Pancreas (tissue), 10 donors: ENCODE measurements at places on chromosomes 11 and 22. TPM values are rescaled to one million over a fixed set of nuclear protein-coding genes. Genes with fewer than 3 reads are reported as not detected.
A peak's percentile ranks its signal among the peaks of the same experiment; 100 is the strongest.

DNA sequence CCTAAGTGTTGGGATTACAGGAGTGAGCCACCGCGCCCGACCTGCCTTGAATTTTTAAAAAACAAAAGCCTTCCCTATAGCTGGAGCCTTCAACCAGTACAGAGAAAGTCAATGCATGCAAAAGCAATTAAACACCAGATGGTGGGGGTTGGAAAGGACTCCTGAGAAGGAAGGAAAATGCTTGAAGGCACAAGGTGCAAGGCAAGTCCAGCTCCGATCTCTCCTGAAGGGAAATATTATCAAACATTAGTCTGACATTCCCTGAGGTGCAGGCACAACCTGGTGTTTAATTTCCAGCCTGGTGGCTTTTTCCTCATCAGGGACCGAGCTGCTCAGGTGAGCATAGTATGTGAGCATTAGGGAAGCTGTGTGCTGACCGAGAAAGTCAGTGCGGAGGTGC is 12.9 kb upstream of the RAPSN start:
- peaks cover 9% of the 10 kb centered on the region for H3K4me1 ChIP-seq
- no peak overlapping the region for H3K27ac ChIP-seq
- no peaks in the 10 kb centered on the region for H3K27me3 ChIP-seq
- no peak overlapping the region for H3K4me3 ChIP-seq
- DNase-seq: no peak
- H3K36me3 ChIP-seq: no peaks in the 10 kb centered on the region

Gene OR10S1
- not detected for polyA plus RNA-seq

Gene ADAMTS15
- polyA plus RNA-seq: 0.63 TPM

- peaks cover 13% of the 10 kb centered on the region for H3K36me3 ChIP-seq
- peak overlapping the region; percentile 92 for H3K27ac ChIP-seq
- peak; percentile 70 for DNase-seq
- H3K4me1 ChIP-seq: peaks cover 8% of the 10 kb centered on the region
- no peaks in the 10 kb centered on the region for H3K27me3 ChIP-seq
Measured at GRCh38 chr11:65663639-65664200, 1.0 kb upstream of the RELA start.

DNA sequence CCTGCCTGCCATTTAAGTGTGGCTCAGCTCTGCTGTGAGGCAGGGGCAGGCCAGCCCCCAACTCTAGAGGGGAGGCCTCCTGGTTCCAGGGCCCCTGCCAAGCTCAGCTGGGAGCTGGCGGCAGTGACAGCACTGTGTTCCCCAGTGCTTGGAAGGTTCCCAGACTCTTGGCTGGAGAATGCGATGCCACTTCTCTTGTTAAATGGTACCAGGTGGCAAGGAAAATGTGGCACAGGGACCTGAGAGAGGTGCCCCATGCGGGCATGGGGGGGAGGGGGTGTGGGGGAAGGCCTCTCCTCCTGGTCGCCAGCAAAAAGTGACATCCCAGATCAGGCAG is 8.4 kb upstream of the TNFRSF13C start:
- no peaks in the 10 kb centered on the region for H3K4me1 ChIP-seq
- H3K4me3 ChIP-seq: no peak overlapping the region
- H3K27ac ChIP-seq: no peak overlapping the region
- DNase-seq: no peak

DNA sequence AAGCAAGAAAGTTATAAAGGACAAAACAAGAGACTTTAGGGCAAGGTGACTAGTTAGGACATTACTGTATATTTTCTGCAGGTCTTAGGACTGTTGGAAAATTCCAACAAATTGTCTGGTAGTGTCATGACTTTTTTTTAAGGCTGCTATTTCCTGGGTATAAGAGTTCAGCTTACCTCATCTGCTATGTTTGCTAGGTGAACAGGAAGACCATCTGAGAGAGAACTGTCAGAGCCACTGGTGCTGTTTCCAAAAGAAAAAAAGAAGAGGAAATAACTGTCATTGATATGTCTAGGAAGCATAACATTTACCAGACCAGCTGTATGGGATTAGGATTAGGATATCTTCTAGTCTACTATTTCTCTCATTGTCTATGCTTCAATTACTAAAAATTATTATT is 26.3 kb upstream of the MTCH2 start:
- H3K36me3 ChIP-seq: no peaks in the 10 kb centered on the region
- no peak overlapping the region for H3K27ac ChIP-seq
- DNase-seq: no peak

DNA sequence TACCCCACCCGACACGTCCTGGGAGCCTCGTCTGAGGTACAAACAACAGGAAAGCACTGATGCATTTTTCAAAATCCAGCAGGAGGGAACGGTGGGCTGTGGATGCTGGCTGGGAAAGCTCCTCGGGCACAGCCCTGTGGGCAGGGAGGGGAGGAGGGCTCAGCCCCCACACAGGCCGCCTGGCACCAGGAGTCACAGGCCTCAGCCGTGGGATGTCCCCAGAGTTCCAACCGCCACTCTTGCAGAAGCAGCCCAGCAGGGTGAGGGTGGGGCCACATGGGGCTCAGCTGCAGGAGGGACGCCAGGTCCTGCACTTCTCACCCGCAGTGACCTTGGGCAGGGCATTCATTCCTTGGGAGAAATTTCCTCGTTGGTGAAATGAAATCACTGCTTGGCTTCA is 274.6 kb downstream of the BRD1 start:
- no peaks in the 10 kb centered on the region for H3K27me3 ChIP-seq
- no peak overlapping the region for H3K27ac ChIP-seq
- DNase-seq: no peak
- no peak overlapping the region for H3K4me3 ChIP-seq
- H3K4me1 ChIP-seq: no peaks in the 10 kb centered on the region

Gene DDX17
- 164 TPM for polyA plus RNA-seq

- no peaks in the 10 kb centered on the region for H3K4me1 ChIP-seq
- no peak for DNase-seq
- H3K27me3 ChIP-seq: no peaks in the 10 kb centered on the region
- no peaks in the 10 kb centered on the region for H3K36me3 ChIP-seq
- H3K27ac ChIP-seq: no peak overlapping the region
Measured at GRCh38 chr22:18126606-18127005, 16.0 kb downstream of the TUBA8 start.

DNA sequence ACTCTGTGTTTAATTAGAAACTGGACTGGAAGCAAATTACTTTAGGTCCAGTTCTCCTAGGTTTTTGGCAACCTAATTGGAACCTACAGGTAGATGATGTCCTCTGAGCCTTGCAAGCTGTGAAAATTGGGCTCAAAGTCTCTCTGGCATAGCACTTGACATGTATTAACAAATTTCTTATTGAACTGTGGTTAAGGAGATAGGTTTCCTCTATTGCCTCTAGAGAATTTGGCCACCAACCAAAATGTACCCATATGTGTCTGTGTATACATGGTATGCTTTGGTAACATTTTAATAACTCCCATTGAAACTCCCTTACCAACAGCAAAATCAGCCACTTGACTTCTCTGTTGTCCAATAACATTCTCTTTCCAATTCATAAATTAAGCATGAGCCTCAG is at the start of gene OR4D10:
OR4D10 (plus strand) TSS at position 301 of the 400 bp plus-strand sequence. CDS start 4,115 bp downstream, outside the sequence.
- H3K27me3 ChIP-seq: no peaks in the 10 kb centered on the region
- no peak for DNase-seq
- H3K36me3 ChIP-seq: no peaks in the 10 kb centered on the region
- no peaks in the 10 kb centered on the region for H3K4me1 ChIP-seq
- no peak within 1 kb of the TSS for H3K4me3 ChIP-seq

Gene C11orf97
- not detected for polyA plus RNA-seq

Gene TBX10
- polyA plus RNA-seq: not detected

GRCh38 chr11:8365216-8365941 is 101.7 kb upstream of the LMO1 start:
- no peaks in the 10 kb centered on the region for H3K36me3 ChIP-seq
- no peak overlapping the region for H3K27ac ChIP-seq
- DNase-seq: no peak
- no peaks in the 10 kb centered on the region for H3K4me1 ChIP-seq
- H3K27me3 ChIP-seq: no peaks in the 10 kb centered on the region

DNA sequence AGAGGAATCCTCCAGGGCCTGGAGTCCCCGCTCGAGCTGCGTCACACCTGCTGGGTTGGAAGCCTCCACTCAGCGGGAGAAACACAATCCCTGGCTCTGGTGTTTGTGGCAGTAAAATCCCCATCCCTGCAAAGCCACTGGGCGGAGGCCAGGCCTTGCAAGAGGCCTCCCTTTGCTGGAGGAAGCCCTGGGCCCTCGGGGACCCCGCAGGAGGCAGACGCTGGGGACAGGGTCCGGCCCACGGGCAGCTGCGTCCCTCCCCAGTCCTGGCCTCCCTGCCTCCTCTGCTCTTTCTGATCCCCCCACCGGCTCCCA is 194.7 kb downstream of the BRD1 start:
- no peak overlapping the region for H3K4me3 ChIP-seq
- no peaks in the 10 kb centered on the region for H3K27me3 ChIP-seq
- no peaks in the 10 kb centered on the region for H3K4me1 ChIP-seq
- no peak overlapping the region for H3K27ac ChIP-seq

GRCh38 chr11:67646535-67647336 is 3.8 kb downstream of the ACY3 start:
- peaks cover 4% of the 10 kb centered on the region for H3K4me1 ChIP-seq
- H3K27ac ChIP-seq: peak overlapping the region; percentile 60
- H3K36me3 ChIP-seq: no peaks in the 10 kb centered on the region
- H3K27me3 ChIP-seq: no peaks in the 10 kb centered on the region
- no peak overlapping the region for H3K4me3 ChIP-seq

Gene MAJIN
- polyA plus RNA-seq: 0.27 TPM

Gene PHOX2A
- 0.61 TPM for polyA plus RNA-seq

DNA sequence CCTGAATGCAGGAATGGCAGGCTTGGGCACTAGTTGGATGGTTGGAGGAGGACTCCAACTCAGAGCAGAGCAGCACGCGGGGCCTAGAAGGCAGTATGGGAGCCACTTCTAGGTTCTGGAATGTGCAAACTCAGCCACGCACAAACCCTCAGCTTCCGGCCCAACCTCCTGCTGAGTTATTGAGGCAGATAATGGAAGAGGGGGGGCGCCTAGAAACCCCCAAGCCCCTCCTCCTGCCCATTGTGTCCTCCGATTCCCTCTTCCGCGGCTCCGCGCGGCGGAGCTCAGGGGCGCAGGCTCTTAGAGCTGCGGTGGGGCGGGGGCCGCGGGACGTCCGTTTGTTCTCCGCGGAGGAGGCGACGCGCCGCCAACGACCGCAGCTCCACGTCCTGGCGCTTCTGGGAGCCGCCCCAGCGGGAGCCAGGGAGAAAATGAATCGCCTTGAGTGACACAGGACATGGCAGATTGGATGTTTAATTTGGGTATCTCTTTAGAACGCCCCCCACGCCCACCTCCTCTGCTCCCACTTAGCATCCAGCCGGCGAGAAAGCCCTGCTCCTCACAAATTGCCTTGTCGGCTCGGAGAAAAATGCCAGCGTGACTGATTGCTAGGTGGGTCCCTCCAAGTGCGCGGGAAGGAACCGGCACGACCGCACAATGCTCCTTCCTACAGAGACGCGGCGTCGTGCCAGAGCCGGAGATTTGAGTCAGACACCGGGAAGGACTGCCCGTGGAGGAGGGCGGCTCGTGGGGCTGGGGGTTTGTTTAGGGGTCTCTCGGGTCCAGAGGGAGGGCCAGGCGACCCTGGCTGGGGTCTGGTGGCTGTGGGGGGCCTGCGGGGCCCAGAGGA is 144.6 kb downstream of the NECTIN1 start:
- H3K27me3 ChIP-seq: no peaks in the 10 kb centered on the region
- H3K27ac ChIP-seq: no peak overlapping the region
- DNase-seq: peak; percentile 30
- peak overlapping the region; percentile 18 for H3K4me3 ChIP-seq

DNA sequence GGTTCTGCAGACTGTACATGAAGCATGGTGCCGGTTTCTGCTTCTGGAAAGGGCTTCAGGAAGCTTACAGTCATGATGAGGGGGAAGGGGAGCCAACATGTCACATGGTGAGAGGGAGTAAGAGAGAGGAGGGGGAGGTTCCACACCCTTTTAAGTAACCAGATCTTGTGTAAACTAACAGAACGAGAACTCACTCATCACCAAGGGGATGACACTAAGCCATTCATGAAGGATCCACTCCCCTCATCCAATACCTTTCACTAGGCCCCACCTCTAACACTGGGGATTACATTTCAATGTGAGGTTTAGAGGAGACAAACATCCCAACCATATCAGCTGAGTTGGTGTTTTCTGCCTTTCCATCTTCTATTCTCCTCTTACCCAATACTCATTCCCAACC is 83.5 kb downstream of the BDNF start:
- H3K27ac ChIP-seq: no peak overlapping the region
- no peak for DNase-seq
- H3K4me3 ChIP-seq: no peak overlapping the region
- no peaks in the 10 kb centered on the region for H3K27me3 ChIP-seq
- no peaks in the 10 kb centered on the region for H3K36me3 ChIP-seq
- no peaks in the 10 kb centered on the region for H3K4me1 ChIP-seq

- no peak for DNase-seq
- H3K27me3 ChIP-seq: no peaks in the 10 kb centered on the region
- no peaks in the 10 kb centered on the region for H3K4me1 ChIP-seq
- no peaks in the 10 kb centered on the region for H3K36me3 ChIP-seq
- H3K27ac ChIP-seq: no peak overlapping the region
Measured at GRCh38 chr11:61018059-61018458, 46.6 kb downstream of the CD6 start.

- no peak for DNase-seq
- no peak overlapping the region for H3K27ac ChIP-seq
- no peaks in the 10 kb centered on the region for H3K27me3 ChIP-seq
- no peak overlapping the region for H3K4me3 ChIP-seq
Measured at GRCh38 chr11:95641495-95641894, 148.1 kb downstream of the FAM76B start.

GRCh38 chr11:21888814-21889213 is 304.1 kb upstream of the ANO5 start:
- no peaks in the 10 kb centered on the region for H3K27me3 ChIP-seq
- no peak overlapping the region for H3K27ac ChIP-seq
- no peak overlapping the region for H3K4me3 ChIP-seq
- DNase-seq: no peak
- no peaks in the 10 kb centered on the region for H3K36me3 ChIP-seq
- no peaks in the 10 kb centered on the region for H3K4me1 ChIP-seq

DNA sequence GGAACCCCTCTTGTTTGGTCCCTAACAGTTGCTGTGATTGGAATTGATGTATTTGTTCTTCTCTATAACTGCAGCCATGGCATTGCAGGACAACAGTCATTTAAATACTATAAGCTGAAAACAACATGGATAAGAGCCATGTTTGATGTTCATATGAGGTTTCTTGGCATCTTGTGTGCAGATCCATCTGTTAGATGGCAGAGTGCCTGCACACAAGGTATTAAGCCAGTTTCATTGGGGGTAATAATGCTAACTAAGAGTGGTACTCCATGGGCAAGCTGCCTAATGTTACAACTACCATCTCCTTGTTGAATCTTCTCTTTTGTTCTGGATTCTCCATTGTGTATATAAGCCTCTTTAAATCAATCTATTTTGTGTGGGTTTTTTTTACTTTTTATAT is 206.0 kb upstream of the CHORDC1 start:
- H3K27ac ChIP-seq: no peak overlapping the region
- H3K27me3 ChIP-seq: no peaks in the 10 kb centered on the region
- no peak for DNase-seq
- no peaks in the 10 kb centered on the region for H3K36me3 ChIP-seq
- H3K4me3 ChIP-seq: no peak overlapping the region

Gene LDLRAD3
- polyA plus RNA-seq: 6.0 TPM

DNA sequence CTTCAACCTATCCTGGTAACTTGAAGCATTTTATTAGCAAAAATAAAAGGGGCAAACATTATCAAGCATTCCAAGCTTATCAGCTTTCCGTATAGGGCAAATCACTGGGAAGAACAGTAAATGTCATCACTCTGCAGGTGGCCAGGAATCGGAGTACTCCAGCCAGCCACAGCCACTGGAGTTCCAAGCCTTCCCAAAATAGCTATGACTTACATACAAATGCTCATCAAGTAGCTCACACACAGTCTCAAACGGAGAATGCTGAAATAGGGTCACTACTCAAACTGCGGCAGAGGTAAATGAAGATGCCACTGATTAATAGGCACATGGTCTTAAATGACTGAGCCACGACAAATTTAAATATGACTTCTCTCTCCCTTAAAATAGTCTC is 2.1 kb downstream of the USP28 start:
- no peak for DNase-seq
- no peaks in the 10 kb centered on the region for H3K36me3 ChIP-seq
- no peak overlapping the region for H3K27ac ChIP-seq
- no peaks in the 10 kb centered on the region for H3K27me3 ChIP-seq
